ENCODE measurements at places on chromosomes 4 and X. TPM values are rescaled to one million over a fixed set of nuclear protein-coding genes. Genes with fewer than 3 reads are reported as not detected.

DNA sequence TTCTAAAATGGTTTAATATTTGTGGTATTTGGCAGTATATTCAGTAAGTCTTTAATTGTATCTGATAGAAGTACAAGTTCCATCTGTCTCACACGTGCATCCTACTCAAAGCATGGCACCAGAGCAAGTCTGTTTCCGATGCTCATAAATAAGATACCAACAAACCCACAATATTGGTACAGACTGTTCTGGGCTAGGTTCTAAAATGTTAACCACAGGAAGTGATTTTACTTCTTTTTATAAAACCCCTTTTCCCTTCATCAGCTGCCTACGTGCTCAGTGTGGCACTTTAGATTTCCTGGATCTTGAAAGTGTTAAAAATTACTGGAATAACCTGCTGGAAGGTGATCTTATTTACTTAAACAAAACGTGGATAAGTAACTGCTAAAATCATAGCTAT lies 165.1 kb downstream of the CFAP299 start:
- DNase-seq: no peak

DNA sequence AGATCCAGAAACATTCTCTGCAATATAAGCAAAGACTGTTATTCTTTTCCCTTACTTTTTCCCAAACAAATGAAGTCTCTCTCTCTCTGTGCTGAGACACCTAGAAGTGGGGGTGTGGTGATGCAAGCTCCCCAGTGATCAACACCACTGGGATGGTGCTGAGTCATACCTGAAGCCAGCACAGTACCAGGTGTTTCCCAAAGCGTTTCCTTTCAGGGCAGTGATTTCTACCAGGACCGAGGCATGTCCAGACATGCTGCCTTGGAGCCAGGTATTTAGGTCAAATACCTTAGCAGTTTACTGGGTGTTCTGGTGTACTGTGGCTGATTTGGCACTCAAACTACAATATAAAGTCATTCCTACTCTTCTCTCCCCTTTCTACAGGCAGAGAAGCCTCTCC lies 726.5 kb downstream of the FAM133A start:
- no peak for DNase-seq

PPEF2 gene
- total RNA-seq: 0.21 TPM

NDUFB11 gene
- 24.0 TPM for total RNA-seq

KCND1 gene
- 3.8 TPM for total RNA-seq

OCIAD2 gene
- 3.2 TPM for total RNA-seq

- no peak for DNase-seq
These were observed 30.5 kb upstream of the MAGED1 start for GRCh38 chrX:51862920-51863319.

DNA sequence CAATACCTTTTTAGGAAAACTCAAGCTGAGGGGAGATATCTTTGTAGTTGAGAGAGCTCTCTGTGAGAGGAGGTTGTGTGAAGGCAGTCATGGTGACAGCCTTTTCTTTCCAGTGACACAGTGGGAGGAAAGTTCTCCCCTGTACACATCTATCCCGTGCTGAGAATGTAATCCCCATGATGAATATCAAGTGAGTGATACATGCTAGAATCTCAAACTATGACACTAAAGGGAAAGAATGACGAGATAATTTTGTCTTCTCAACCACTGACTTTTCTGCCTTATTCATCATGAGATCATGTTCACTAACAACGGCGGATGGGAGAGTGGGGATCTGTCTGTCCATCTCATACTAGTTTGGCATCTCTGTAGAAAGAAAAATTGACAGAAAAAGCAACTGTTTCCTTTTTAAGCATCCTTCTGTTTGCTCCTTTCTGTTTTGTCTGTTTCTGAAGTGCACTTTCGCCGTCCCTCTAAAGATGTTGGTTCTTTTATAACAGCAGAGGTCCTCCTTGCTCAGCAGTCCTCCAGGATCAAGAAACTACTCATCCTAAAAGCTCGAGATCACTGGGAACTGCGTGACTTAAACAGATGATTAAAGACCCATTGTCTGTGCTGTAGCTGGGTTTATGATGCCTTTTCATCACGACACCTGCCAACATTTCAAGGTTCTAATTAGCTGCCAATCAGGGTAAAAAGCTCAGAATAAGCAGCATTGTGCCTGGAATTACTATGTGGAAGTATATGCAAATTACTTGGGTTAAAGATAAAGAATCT lies 137.6 kb downstream of the DCK start:
- no peak for DNase-seq

FMR1NB gene
- total RNA-seq: not detected

- DNase-seq: no peak
These were observed 60.0 kb downstream of the RRAGB start for GRCh38 chrX:55777596-55777995.

DNA sequence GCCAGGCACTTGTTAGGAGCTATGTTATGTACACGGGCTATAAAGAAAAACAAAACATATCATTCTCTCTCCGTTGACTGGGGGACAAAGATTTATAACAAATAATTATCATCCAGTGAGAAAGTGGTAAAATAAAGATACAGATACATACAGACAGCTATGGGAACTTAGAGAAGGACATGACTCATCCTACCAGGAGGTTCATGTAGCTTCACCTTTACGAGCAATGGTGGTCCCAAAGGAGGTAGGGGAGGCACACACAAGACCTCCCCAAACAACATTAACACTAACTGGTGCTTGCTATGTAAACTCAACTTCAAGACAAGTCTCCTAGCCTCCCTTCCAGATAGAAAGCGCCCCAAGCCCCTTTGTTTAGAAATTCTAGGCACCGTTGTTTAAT lies 8.9 kb downstream of the AMBN start:
- DNase-seq: no peak

DNA sequence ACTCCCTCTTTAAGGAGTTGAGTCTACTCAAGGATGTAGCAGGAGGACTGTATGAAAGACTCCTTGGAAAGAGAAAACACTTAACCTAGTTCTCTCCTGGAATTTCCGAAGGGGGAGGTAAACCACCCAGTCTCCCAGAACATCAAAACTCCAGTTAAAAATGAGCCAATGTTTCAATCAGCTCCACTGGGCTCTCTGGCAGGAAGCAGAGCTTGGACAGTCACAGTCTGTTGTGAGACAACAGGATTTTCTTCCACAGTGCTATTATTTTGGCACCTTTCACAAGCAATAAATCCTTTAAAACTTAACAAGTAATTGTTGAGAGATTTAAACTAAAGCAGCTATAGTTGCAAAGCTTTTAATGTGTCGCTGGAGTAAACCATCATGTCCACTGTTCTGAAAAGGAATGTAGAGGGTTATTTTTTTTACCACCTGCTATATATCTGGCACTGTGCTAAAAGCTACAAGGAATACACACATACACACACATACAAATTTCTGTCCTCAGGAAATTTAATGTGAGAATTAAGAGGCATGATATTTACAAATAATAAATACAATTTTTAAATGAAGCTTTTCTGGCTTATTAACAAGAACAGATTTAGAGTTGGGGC lies 229.2 kb upstream of the INTU start:
- no peak for DNase-seq

C4orf50 gene
- 0.14 TPM for total RNA-seq

CSN2 gene
- not detected for total RNA-seq

RNF128 gene
- total RNA-seq: not detected

PLS3 gene
- 474 TPM for total RNA-seq

DNA sequence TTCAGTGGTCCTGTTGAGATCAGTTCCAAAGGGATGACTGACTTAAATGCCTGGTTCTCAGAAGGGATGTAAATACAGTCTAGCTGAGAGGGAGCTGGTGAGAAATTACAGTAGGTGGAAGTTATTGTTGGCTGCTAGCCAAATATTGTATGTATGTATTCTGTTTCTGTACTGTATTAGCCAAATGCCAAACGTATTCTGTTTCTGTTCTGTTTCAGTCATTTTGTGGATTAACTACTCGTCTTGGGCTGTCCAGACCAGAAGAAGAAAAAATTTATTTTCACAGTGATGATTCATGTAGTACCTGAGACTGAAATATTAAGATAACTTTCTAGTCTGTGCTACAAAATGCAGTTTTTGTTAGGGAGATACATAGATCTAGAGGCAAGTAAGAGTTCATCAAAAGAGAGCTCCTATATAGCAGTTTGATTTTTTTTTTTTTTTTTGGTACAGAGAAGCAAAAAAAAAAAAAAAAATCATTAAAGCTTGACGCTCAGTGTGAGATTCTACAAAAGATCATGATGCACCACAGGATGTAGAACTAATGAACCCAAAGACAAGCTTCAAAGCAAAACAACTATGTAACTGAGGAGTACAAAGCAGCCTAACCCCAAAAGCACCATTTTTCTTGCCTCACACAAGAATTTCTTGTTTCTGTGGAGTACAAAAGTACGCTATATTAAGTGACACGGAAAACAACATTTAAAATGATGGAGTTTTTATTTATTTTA lies 54.8 kb downstream of the CASP6 start:
- DNase-seq: no peak

FAM9B gene
- total RNA-seq: not detected

GRCh38 chr4:94974773-94975172 lies 217.0 kb downstream of the BMPR1B start:
- DNase-seq: no peak

- no peak for DNase-seq
These were observed 166.7 kb downstream of the CRLF2 start for GRCh38 chrX:1045680-1046314.

DNA sequence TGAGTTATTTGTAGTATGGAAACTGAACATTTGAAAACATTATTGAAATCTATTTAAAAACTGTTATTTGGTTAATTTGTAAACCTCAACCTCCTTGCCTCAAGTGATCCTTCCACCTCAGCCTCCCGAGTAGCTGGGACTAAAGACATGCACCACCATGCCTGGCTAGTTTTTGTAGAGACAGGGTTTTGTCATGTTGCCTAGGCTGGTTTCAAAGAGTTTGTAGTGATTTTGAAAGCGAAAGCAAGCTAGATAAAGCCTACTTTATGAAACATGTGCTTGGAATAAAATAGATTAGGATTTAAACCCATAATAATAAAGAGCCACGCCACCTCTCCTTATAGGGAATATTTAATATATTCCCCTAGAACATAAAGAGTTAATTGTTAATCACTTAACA lies 23.5 kb downstream of the ARSJ start:
- no peak for DNase-seq

Measured in thoracic aorta (tissue), 2 donors.